Esophagus squamous epithelium (tissue), 5 donors: ENCODE measurements at places on chromosomes 6 and 20. TPM values are rescaled to one million over a fixed set of nuclear protein-coding genes. Genes with fewer than 3 reads are reported as not detected.

DNA sequence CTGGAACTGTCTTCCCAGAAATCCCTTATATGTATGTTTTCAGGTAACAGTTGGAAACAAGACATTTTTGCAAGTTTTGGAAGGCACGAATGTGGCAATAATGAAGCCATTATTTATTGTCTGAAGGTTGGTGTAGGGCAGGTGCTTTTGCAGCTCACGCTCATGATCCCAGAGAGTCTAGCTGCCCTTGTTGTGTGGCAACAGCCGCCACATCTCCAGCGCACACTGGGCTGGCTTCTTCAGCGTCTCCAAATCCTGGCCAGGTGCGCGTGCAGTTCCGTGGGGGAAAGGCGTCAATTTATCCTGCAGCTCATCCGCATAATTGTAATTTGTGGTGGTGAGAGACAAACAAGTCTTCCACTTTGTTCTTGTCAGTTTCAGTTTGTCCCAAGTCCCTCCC lies 71.2 kb downstream of the TRDN start:
- DNase-seq, result no peak

DNA sequence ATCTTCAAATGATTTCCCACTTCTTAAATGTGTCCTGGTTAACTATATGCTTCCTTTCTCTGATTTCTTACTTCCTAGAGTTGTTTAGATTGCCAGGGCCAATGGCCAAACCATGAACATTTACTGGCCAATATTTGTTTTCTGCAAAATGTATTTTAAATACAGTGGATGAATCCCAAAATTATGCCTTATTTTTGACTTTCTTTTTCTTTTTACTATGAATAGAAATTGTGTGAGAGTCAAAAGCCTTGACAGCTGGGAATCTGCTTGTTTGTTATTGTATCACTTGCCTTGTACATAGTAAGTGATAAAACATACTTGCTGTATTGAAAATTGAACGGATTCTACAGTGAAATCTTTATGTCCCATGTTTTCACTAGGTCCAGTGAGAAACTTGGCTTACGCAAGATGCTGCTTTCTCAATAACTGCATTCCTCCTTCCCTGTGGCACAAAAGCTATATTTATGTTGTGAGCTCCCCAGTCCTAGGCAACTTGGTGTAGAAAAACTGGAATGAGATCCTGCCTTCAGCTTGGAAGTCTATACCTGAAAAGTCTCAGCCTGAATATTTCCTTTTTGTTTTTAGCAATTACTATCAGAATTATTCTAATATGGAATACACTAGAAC lies 295.2 kb downstream of the EPHA7 start:
- DNase-seq, result no peak

GRCh38 chr20:34458631-34459030 lies 57.6 kb upstream of the DYNLRB1 start:
- no peak for DNase-seq

DNA sequence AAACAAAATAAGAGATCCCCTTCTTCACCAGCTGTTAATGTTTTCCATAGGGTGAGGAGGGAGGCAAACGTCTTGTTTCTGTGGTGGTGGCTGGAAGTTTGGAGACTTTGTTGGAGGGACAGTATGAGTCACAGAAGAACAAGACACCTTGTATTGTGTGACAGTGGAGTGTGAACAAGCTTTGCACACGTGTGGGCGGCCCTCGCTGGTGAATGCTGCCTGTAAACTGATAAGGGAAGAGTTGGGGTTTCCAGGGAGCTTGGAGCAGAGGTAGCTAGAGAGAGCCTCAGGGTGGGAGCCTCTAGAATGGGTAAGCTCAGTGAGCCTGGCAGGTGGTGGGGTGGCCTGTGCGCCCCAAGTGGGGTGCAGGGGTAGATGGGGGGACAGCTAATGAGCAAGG lies 78.3 kb downstream of the ZDHHC14 start:
- no peak for DNase-seq

- DNase-seq, result no peak
Observed at GRCh38 chr6:127128066-127128465, 9.6 kb downstream of the RSPO3 start.

DNA sequence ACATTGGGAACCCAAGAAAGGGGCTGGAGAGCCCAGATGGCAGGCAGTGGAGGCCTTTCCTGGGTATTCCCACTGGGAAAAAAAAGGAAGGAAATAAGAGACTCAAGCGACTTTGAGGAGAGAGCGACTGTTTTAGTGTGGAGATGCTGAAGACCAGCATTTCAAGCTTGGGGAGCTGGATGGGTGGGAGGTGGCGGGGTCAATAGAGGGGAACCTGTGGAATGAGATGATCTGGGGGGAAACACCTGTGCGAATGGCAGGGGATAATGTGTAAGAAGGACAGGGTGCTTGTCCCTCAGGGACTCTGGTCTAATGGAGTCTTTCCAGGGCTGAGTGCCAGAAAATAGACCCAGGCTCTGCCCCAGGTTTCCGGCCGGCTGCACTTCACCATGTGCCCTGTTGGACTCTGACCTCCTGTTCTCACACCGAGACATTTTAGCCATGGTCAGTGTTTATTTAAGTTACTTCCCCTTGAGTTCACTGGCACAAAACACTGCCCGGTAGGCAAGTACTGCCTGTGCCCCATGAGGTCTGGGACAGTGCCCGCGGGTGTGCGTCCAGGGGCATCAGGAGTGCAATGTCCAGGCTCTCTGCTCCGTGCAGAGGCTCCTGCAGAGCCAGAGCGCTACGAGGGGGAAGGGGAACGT lies 50.4 kb upstream of the NKX2-2 start:
- DNase-seq, result no peak

DNA sequence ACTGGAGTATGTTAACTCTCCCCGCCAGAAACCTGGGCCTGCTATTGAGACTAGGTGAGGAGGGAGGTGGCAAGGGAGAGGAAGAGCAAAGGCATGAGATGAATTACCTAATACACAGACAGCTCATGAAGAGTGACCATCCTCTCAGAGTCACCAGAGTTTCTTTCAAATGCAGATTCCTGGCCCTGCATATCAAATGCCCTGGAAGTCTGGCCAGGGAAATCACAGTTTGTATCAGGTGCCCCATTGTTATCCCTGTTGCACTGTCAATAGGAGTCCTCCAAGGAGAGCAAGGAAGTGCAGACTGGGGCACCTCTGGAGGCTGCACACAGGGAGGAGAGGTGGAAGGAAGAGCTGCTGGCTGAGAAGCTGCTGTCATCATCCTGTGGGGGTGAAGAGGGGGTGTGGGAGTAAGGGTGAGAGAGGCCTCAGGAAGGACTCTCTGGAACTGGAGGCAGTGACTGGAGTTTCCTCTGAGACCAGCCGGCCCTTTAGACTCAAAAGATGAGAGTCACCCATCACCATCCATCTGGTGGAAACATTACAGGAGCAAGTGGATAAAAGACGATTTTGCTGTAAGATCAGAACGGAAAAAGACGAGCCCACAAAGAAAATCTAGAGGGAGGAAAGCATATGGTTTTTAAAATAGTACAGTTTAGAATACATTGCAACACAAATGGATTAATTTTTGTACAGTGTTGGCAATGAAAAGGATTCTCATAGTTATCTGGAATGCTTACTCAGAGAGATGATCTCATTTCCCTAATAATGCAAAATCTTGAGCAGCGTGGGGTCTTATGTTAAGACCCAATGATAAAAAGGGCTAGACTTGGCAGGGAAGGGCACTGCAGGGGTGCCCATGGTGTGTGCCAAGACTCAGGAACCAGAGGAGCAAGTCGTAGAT lies 268.1 kb downstream of the UST start:
- no peak for DNase-seq

The PTGIS gene
- 13.0 TPM for total RNA-seq

The NNAT gene
- total RNA-seq, result not detected

The ASIP gene
- total RNA-seq, result not detected

The MEI4 gene
- not detected for total RNA-seq

The FAM120B gene
- 12.8 TPM for total RNA-seq
